Tibial artery (tissue), 4 donors: ENCODE measurements at places on chromosomes 5 and 9.

DNA sequence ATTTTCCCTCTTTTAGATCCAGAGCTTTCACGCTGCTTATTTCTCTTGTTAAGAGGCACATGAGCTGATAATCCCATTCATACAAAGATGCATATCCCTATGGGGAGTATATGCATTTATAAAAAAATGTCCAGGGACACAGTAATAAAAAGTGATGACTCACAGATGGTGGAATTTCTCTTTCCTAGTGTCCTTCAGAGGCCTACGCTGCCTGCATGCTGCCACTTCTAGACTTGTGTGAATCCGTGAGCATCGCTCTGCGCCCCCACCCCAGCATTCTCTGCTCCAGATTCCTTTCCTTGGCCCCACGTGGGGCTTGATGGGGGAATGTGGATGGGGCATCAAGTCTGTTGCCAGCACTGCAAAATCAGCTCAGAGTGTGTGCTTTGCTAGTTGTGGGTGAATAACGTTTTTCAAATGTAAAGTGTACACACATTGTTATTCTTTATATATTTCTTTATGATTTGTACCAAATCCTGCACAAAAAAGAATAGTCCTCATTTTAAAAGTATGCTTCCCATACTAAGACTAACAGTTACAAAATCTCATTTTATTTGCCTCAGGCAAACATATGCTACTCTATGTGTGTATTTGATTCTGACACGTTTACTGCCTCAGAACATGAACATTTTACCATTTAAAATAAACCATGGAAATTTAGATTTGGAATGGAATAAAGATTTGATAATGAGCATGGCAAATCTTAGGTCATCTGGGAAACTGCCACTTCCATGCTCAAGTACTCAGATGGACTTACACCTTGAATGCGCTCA lies 22.4 kb upstream of the RASGRF2 start:
- no peak for DNase-seq

DNA sequence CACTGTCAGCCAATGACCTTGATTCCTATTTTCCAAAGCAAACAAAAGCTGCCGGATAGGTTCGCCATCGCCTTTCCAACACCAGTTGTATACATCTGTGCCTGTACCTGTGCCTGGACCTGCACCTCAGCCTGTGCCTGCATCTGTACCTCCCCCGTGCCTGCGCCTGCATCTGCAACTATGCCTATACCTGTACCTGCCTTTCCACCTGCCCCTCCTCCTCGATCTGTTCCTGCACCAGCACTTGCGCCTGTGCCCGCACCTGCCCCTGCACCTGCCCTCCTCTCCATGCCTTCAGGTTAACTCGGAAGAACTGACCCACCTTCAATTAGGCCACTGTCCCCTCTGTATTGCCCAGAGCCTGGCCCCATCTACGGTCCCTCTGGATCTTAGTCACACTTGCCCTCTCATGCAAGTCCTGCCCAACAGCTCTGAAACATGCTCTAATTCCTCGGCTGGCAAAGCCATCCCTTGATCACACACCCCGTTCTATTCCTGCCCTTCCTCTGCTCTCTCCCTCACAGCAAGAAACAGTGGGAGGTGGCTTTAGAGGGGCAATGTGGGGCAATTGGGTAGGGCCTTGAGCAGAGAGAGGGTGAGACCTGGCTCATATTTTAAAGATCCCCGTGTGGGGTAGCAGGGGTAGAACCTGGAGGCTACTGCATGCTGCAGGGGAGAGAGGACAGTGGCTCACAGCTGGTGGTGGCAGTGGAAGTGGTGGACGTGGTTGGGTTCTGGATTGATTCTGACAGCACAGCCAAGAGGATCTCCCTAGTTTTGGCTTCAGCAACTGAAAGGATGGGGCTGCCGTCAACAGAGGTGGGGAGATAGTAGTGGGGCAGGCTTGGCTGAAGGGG lies 59.6 kb upstream of the PHYKPL start:
- DNase-seq, result peak; percentile 11

DNA sequence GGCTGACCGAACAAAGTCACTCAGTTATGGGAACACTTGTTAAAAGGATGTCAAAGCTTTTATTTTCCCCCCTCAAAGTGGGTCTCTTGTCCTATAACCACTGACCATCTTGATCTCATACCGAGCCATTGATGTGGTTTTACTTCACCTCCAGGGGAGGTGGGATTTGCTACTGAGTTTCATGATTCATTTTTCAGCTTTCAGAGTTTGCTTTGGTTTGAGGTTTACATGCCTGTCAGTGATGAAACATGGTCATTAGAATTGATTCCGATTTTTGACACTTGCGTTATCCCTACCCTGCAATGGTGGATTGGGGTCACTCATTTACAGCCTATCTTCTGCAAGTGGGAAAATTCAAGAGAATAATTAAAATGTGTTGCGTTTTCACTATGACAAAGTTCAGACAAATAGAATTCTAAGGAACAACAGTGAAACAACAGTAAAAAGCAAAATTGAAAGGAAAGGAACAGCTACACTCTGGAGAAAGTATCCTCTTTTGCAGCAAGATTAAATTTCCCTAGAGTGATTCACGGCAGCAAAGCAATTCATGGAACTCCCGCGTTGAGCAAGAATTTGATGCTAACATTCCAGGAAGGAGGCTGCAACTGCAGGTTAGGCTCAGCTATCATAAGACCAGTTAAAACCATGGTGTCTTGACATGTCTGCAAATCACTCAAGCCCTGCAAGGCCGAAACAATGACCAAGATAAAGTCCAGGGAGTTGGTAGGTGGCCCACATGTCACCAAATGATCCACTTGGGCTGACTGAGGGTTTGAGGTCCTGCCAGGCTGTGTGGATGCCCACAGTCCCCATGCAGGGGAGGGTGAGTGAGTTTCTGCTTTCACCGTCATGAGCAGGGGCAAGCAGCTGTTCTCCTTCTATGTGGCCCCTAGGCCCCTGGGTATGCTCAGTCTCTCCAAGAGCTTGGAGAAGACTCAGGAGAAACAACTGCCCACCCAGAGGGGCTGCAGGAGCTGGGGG lies 9.4 kb downstream of the GADD45G start:
- DNase-seq, result no peak

- DNase-seq, result no peak
These were observed 2.6 kb downstream of the NOTCH1 start for GRCh38 chr9:136543280-136543679.

- DNase-seq, result no peak
These were observed 47.5 kb upstream of the HRH2 start for GRCh38 chr5:175610381-175610780.

DNA sequence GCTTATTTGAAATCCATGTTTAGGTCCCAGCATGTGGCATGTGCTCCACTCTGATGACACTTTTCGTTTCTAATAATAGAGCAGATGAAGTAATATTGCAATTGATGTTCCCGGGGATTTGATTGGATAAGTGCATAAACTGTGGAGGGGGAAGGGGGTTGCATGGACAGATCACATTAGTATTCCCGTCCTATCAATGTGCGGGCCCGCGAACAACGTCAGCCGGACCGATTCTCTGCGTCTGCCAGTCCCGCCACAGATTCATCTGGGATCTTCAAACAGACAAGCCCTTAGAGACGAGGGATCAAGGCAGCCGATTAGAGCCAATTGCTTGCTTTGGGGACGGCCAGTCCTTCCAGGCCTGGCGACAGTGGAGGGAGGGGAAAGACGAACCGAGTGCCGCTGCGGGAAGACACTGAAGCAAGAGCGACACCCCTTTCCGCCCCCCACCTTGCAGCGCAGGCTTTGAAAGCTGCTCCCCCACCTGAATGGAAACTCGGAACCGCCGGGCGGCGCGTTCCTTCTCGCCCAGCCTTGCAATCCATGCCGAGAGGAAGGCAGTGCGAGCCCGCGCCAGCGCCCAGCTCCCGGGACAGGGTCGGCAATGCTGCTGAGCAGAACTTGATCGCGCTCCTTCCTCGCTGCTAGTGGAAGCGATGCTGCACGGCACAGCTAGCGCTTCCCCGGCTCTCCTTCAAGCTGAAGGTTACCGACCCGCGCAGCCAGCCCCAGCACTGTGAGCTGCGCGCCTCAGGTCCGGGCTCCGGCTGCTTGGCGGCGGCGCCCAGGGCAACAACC lies at the start of gene RGS7BP:
TSS of gene RGS7BP (plus strand) at position 247 of the 798 bp plus-strand sequence. CDS start 610 bp downstream, outside the sequence.
- DNase-seq, result no peak

- DNase-seq, result no peak
These were observed 60.9 kb downstream of the ZNF354C start for GRCh38 chr5:179120951-179121666.

- no peak for DNase-seq
These were observed 40.9 kb upstream of the IL17B start for GRCh38 chr5:149419859-149420544.

DNA sequence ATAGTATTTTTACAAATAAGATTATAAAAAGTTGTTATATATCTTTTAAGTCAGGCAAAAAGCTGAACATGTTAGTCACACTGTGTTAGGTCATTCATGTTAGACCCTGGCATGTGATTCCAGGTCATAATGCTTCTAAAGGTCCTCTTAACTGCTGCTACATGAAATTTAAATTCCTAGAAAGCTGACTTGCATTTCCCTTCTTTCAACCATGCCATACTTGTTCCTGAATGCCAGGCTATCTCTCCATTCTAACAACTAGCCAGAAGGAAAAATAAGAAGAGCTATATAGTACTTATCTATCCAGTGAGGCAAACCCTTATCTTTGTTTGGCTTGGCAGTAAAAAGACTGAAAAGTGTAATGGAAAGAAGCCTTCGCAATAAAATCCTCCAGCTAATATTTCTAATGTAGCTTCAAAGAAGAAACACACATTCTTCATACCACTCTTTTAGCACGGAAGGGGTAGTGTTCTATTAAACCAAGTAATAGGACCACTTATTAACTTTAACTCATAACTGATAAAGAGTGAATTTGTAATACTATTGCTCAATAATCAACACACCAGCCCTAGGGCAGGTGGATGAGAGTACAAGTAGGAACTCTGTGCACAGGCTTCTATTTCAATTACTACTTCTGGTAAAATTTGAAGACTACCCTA lies 310.2 kb downstream of the PDE4D start:
- no peak for DNase-seq

- peak; percentile 68 for DNase-seq
These were observed 11.3 kb upstream of the GGTA1 start for GRCh38 chr9:121510766-121511550.
